ENCODE measurements at places on chromosomes 1 and 21.
A peak's percentile ranks its signal among the peaks of the same experiment; 100 is the strongest.

DNA sequence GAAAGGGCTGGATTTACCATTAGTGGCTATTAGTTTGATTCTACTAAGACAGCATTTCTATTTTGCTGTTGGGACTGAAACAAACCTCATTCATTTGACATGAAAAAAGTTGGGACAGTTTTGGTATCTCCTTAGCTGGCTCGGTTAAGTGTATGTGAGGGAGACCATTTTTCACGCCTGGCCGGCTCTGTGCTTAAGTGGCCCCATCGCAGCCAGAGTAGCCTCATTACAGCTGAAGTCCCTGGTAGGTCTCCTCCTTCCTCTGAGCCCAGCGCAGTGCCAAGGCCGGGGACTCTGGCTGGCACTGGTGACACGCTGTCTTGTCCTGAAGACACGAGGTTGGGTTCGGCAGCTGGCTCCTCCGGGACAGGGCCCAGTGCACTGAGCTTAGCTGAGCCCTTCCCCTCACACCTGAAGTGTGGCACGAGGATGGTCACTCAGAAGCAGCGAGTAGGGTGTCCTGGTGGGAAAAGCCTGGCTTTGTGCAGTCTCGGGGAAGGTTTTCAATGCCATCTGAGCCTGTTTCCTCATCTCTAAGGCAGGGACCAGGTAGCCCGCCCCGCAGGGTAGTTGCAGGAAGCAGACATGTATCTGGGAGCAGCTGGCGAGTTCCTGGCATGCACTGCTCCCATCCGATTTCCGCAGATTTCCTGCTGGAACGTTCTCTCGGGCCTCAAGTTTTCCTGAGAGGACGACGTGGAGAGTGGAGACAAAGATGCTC is 196.5 kb downstream of the DYRK1A start:
- peak; percentile 9 for DNase-seq

- no peak for DNase-seq
Observed at GRCh38 chr21:40013001-40013735, 145.9 kb downstream of the PCP4 start.

GRCh38 chr1:201826830-201827229 is 2.1 kb upstream of the IPO9 start:
- DNase-seq: no peak

DNA sequence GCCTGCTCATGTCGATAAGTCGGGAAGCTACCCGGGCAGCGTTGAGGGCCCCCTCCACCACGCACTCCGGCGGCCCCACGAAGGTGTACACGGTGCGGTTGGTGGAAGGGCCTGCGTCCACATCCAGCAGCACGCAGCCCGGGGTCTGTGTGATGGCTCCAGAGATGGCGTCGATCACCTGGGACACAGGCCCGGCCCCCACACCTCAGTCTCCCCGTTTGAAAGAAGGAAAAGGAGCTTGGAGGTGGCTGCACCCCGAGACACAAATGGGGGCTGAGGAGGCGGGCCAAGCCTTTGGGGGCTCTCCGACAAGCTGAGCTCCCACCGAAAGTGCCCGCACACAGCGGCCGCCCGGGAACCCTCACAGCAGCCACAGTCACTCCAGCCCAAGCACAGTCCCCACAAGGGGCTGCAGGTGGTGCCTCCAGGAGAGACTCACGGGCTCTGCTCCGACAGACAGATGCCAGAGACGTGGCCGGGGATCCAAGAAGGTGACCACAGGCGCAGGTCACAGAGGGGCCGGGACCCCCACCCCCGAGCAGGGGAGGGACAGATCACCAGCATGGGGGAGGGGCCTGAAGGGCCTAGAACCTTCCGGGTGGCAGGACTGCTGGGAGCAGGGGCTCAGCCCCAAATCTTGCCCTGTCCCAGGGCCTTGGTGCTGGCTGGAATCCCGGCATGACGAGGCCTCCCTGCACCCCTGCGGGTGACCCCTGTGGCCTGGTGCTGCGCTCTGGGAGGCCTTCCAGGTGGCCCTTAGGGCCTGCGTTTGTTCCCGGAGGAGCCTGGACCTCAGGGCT is 1.0 kb downstream of the FTCD start:
- no peak for DNase-seq

GRCh38 chr1:235259133-235259778 is 68.7 kb downstream of the ARID4B start:
- DNase-seq: no peak

- no peak for DNase-seq
Observed at GRCh38 chr1:37031871-37032270, 2.4 kb downstream of the GRIK3 start.

DNA sequence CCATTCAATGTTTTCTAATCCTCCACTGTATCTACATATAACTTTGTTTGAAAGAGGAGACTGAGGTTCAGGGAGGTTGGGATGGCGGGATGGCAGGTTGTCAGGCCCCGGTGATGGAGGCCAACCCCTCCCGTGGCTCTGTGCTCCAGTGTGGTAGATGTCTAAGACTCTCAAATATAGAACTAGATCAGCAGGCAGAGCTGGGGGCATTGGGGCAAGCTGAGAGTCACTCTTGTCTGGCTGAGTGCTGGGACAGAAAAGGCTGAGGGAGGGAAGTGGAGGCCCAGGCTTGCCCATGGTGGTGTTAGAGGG is 1.7 kb downstream of the IL6R start:
- DNase-seq: no peak

DNA sequence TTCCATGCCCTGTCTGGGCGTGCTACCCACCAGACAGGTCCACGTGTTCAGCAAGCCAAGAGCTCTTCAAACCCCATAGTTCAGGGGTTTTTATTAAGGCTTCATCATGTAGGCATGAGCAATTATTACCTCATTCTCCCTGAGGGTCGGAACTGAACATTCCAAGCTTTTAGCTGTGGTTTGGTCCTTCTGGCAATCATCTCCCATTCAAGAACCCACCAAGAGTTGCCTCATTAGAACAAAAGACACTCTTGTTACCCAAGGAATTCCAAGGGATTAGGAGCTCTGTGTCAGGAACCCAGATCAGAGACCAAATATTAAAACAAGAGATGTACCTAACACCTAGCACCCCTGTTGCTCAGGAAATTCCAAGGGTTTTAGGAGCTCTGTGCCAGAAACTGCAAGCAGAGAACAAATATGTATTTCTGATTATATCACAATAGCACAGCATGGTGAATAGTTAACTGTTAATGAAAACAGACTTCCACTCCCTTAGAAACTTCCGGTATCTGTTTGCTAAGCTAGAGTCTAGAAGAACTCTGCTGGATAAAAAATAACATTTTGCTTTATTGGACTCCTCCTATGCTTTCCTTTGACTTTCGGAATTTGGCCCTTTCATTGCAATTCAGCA is 201.2 kb upstream of the L1TD1 start:
- no peak for DNase-seq

DNA sequence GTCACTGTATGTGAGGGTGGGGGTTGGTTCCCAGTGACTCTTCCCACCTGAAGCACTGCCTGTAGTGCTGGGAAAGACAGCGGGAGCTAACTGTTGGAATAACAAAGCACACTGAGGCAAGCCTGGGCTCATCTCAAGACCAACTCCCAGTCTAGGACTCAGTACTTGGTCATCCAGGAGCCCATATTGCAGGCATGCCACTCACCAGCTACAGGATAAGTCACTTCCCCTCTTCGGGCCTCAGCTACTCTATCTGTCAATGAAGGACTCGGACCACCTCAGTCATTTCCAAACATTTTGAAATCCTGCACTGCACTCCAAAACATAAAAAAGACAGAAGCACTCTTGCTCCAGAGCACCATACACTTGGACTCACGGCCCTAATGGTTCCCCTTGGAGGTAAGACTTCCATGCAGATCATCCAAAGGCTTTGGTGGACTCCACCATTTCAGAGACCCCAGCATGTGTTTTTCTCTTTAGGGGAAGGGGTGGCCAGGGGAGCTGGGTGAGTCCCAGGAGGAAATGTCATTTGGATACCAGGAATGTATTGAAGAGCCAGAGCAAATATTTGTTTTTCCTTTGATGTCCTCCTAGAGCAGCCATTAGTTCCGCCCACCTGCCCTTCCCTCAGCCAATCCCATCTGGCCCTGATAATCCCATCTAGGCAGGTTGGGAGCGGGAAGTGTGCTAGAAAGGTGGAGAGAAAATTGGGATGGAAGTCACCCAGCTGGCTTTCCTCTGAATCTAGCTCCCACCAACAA is 3.1 kb downstream of the NUAK2 start:
- no peak for DNase-seq
